Lower lobe of right lung (tissue), 2 donors: ENCODE measurements at places on chromosomes 6 and 20. TPM values are rescaled to one million over a fixed set of nuclear protein-coding genes. Genes with fewer than 3 reads are reported as not detected.

GRCh38 chr6:118313208-118313607 lies 234.9 kb upstream of the PLN start:
- DNase-seq: no peak

Gene TBC1D7
- total RNA-seq: 18.8 TPM

Gene FAM83D
- 0.71 TPM for total RNA-seq

DNA sequence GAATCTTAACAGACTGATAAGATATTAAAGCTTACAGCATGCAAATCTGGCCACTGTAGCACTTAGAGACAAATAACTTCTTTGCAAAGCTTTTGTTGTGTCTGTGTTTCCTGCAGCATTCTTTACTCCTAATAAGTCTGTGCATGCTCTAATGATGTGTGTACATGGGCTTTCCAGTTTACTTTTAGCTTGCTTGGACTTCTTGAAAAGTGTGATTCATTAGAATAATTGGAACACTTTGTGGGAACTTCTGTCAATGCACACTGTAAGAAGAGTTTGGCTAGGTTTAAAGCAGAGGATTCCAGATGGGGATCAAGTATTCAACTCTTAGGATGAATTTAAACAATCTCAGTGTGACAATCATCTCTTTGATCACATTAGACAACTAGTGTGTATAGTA lies 22.1 kb upstream of the TINAG start:
- DNase-seq: no peak

DNA sequence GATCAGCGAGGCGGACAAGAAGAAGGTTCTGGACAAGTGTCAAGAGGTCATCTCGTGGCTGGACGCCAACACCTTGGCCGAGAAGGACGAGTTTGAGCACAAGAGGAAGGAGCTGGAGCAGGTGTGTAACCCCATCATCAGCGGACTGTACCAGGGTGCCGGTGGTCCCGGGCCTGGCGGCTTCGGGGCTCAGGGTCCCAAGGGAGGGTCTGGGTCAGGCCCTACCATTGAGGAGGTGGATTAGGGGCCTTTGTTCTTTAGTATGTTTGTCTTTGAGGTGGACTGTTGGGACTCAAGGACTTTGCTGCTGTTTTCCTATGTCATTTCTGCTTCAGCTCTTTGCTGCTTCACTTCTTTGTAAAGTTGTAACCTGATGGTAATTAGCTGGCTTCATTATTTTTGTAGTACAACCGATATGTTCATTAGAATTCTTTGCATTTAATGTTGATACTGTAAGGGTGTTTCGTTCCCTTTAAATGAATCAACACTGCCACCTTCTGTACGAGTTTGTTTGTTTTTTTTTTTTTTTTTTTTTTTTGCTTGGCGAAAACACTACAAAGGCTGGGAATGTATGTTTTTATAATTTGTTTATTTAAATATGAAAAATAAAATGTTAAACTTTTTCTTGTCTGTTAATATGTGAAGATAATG lies 2.2 kb downstream of the HSPA1B start:
- DNase-seq: peak; percentile 39

Gene UBE2C
- total RNA-seq: 3.5 TPM

- DNase-seq: no peak
These were observed 26.1 kb upstream of the C20orf204 start for GRCh38 chr20:64009811-64010387.

GRCh38 chr6:147508042-147508865 lies at the start of gene SAMD5:
Gene SAMD5, plus strand, starts transcription at chr6:147508690. Its CDS starts 239 bp downstream, at chr6:147508929.
- DNase-seq: peak; percentile 59

Gene HLA-G
- total RNA-seq: 1.8 TPM

Gene ENPP4
- total RNA-seq: 33.2 TPM

Gene DACT2
- 2.4 TPM for total RNA-seq

DNA sequence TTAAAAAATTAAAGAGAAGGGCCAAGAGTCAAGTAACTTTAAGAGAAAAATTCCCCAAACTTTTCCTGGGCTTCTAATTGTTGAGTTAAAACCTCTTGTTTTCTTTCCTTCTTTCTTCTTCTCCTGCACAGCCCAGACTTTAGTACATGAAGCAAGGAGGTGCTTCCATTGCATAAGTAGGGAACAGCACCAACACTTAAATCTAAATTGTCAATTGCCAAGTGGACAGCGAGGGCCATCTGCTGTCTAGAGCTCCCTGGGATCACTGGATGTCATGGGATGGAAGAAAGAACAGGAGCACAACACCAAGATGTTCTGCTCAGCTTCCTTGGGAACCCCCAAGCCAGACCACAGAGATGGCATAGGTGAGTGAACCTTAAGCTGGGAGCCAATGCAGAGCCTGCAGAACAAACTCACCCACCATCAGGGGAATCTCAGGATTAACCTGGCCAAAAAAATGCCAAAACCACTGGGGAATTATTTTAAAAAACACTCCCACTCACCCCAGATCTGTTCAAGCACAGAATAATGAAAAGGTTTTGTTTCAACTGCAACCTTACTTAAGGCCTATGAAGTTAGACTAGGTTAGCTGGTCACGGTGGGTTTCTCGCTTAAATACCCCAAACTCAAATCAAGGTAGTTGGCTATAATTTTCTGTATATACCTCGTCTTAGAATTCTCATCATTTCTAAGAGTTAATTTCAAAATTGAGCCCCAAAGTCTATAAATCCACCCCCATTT lies 67.8 kb downstream of the TNFRSF21 start:
- DNase-seq: no peak

- DNase-seq: peak; percentile 39
These were observed 72.5 kb downstream of the PTPN1 start for GRCh38 chr20:50582591-50583234.
